ENCODE measurements at places on chromosomes 11 and 22.

DNA sequence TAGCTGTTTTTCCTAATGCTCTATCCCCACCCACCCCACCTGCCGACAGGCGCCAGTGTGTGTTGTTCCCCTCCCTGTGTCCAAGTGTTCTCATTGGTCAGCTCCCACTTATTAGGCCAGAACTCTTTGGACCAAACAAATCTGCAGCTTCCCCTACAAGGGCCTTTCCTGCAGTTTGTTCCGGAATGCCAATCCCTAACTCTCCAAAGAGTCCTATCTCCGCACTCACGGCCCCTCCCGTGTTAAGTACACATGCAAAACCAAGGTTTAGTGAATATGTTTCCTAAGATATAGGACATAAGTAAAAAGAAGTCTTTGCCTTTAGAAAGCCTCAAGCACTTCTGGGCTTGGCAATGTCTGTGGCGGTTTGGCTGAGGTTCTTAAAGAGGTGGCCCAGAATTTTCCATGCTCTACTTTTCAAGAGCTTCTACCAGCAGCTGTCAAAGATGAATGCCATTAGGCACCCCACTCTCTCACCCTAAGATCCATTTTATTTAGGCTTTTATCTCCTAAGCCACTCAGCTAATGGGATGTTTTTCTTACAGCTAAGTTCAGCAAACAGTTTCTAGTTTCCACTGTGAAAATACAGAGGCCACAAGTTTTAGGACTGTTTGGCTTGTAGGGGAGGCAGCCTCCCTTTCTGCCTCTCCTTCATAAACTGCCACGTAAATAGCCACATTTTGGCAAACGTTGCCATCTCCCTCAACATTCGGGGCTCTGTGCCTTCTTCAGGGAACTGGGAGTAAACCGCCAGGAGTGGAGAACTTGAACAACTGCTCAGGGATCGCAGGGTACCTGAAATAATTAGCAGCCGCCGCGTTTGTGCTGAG, 1.6 kb downstream of the CD59 start:
- peak; percentile 64 for DNase-seq

GRCh38 chr11:68837583-68838571, 3.8 kb downstream of the CPT1A start:
- no peak for DNase-seq

- no peak for DNase-seq
Observed at GRCh38 chr11:7638710-7639642, 34.3 kb downstream of the CYB5R2 start.

- peak; percentile 27 for DNase-seq
Observed at GRCh38 chr22:24985826-24986214, 33.3 kb downstream of the KIAA1671 start.

DNA sequence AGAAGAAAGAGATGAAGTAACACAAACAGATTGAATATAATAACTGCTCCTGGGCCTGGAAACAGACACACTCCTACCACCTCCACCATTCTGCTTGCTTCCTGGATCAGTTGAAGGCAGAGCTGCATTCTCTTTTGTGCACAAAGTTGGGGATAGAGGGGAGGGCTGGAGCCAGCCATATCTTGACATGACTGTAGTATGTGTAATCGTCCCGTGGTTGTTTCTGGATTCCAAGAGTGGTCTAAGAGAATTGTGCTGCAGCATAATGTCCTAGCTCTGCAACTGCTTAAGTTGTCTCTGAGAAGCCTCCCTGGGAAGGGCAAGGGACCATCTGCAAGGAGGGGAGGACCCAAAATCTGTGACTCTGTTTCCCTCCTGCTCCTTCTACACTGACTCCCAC, 3.2 kb downstream of the CRY2 start:
- DNase-seq, result peak; percentile 77

- no peak for DNase-seq
Observed at GRCh38 chr22:27992294-27993165, 73.5 kb upstream of the PITPNB start.

- peak; percentile 65 for DNase-seq
Observed at GRCh38 chr22:27754247-27754887, 47.2 kb downstream of the MN1 start.

DNA sequence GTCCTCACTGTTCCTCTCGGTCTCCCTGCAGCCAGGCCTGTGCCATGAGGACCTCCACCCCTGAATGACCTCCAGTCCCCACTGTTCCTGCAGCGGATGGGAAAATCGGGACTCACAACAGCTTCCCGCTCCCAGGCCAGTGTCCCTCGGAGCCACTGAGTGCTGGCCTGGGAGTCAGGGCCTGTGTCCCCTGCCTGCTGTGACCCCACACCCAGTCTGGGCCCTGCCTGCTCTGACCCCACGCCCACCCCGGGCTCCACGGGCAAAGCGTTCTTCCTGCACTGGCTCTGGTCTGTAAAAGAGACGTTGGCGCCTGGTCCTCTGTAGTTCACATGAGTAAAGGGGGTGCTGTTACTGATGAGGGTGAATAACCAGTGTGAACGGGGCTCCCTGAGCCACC, 73.0 kb upstream of the SHISAL1 start:
- no peak for DNase-seq

- peak; percentile 58 for DNase-seq
Observed at GRCh38 chr11:26730414-26731083, 8.7 kb upstream of the SLC5A12 start.

- peak; percentile 91 for DNase-seq
Observed at GRCh38 chr11:73308003-73308960, at the start of gene ARHGEF17. TSS of gene ARHGEF17 (plus strand) at chr11:73308276. CDS start at chr11:73308639, 363 bp downstream.

GRCh38 chr22:37569921-37570660, 9.8 kb downstream of the LGALS2 start:
- no peak for DNase-seq

DNA sequence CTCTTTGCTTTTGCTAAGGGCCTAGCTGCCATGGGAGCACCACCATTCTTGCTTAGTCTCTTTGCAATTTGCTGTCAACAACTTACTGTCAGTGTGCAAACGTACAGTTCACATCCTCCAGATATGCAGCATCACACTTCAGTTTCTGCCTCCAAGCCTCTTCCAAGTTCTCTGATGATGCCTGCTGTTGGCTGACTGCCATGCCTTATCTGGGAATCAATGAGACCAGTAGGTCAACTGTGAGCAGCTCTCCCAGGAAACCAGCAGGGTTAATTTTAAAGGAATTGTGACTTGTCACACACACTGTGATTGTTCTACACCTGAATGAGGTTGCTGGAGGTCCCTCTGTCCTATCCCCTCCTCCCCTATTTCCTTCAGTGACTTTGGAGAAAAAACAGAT, 56.0 kb downstream of the COPB1 start:
- peak; percentile 57 for DNase-seq

- DNase-seq, result peak; percentile 68
Observed at GRCh38 chr22:27990879-27991278, 71.8 kb upstream of the PITPNB start.

DNA sequence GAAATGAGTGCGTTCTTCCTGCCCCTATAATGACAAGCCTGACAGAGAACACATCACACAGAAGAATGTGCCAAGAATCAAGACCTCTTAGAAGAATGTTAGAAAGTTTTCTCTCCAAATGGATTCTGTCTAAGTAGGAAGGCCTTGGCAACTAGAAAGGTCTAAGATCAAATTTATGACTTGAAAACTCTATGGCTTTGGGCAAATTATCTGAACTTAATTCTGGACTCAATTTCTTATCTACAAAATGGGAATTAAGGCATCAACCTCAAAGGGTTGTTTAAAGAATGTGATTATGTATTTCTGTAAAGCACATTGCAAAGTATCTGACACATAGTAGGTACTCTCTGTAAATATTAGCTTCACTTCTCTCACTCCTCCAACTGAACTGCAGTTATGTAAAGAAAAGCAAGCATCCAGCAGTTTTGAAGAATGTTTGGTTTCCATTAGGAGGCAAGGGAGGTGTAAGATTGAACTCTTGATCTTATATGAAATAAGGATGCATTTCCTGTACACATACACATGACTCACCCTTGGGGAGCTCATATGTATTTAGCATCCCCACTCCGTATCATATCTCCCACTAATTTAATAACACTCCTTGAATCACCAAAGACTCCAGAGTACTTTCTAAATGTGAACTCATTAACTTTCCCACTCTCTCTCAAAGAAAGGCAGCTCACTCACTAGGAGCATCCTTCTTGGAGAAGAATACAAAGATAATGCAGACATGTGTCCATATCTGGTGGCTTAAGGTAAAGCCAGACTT, 77.6 kb downstream of the ETS1 start:
- DNase-seq, result peak; percentile 68

GRCh38 chr11:57001674-57002401, 13.1 kb downstream of the OR5AK2 start:
- peak; percentile 14 for DNase-seq

- DNase-seq, result no peak
Observed at GRCh38 chr11:107677924-107678631, 33.8 kb downstream of the SLN start.

- DNase-seq, result no peak
Observed at GRCh38 chr11:122920579-122920978, 38.0 kb downstream of the JHY start.

- DNase-seq, result no peak
Observed at GRCh38 chr22:25660336-25660735, 81.7 kb upstream of the MYO18B start.
